ENCODE measurements at places on chromosomes 6 and 20. TPM values are rescaled to one million over a fixed set of nuclear protein-coding genes. Genes with fewer than 3 reads are reported as not detected.

GRCh38 chr6:52516943-52517342, 59.9 kb downstream of the TRAM2 start:
- no peak for DNase-seq

- DNase-seq, result no peak
These were observed 40.1 kb upstream of the AKIRIN2 start for GRCh38 chr6:87742106-87742505.

COL20A1 gene
- total RNA-seq, result 1.2 TPM

DNA sequence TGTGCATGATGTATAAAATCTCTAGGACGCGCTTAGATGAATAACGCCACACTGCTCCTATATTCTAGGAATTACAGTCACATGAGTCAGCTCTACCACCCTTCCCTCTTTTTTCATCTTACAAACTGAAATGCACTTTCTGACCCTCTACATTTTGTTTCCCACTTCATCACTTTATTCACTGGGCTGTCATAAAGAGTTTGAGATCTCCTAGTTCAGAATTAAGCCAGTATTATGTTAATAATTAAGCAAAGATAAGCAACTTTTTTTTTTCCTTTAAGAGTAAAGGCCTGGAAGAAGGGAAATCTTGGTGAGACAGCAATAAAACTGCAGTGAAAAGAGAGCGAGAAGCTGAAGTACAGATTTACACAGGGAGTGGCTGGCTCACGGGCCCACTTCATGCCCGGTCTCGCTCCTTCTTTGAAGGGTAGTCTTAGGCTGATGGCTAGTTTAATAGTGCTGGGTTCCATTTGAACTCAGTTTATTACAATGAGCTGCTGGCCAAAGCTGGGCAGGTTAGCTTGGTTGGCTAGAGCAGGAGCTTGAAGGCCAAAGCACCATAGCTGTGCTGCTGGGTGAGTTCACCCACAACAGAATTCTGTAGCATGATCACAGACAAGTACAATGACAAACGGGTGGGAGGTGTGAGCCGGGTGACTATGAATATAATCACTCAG, 110.6 kb downstream of the MAP7 start:
- DNase-seq, result no peak

DNA sequence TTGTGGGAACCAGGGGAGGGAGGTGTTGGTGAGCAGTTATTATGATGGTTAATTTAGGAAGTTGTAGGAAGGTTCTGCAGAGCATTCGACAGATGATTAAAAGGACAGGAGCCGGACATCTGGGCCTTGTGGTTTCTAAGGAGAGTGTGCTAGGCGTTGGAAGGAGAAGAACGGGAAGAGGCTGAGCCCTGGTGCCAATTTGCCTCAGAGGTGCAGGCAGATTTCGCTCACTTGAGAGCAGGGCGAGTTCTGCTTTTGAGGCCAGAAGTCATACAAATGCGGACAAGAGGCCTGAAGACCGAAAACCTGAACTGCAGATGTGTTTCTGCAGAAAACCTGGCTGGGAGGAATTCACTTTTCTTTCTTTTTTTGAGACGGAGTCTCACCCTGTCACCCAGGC, 30.5 kb upstream of the RPS6KA2 start:
- DNase-seq, result no peak

DNA sequence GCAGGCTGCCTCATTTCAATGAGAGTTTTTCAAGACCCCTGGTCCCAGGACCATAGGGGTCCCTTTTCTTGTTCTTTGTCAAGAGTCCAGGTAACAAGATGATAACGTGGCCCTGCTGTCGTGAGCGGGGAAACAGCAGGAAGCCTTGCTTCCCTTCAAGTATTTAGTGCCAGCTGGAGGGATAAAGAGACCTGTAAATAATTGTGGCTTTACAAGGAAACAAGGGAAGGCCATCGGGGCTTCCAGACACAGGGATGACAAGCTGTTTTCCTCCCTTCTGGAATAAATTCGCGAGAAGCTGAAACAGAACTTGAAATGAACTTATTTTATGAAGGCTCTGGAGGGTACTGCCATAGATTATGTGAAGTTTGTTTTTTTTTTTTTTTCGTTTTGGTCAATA, 163.2 kb downstream of the SYNDIG1 start:
- no peak for DNase-seq

DNA sequence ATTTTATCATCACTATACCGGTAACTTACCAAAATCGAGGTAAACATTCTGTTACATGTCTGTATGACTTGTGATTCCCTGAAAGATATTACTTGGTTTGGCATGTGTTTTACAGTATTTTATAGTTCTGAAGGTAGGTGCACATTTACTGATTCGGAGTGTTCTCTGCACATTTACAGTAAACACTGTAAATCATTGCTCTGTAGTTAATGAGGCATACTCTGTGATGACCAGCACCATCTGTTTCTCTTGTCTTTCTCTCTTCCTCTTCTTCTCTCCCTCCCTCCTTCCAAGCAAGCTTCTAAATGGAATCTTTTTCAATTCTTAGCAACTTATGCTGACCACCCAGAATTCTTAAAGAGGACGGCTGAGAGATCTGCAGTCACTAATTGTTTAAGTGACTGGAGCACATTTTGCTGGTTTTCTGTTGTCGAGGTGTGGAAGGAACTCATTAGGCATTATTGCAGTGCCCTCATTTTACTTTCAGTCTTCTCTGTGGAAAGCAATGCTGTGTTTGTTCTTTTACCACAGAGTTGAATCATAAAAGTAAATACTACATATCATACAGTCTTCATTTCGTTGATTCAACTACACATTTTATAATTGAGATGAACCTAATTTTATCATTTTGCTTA, 126.5 kb downstream of the UTRN start:
- DNase-seq, result no peak

DNA sequence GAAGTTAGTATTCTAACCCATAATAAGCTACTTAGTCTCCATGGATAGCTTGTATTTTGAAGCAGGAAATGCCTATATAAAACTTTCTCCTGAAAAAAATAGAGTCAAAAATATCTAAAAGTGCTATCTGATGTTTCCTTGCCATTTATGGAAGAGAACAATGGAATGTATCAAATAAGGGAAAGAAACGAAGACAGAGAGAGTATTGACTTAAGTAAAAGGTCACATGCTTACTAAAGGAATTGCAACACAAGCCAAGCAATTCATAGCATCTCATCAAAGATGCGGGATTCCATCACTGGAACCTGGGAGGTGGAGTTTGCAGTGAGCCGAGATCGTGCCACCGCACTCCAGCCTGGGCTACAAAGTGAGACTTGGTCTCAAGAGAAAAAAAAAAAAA, 112.9 kb upstream of the DTNBP1 start:
- DNase-seq, result no peak

GRCh38 chr6:48071833-48072232, 39.2 kb downstream of the PTCHD4 start:
- no peak for DNase-seq

DNA sequence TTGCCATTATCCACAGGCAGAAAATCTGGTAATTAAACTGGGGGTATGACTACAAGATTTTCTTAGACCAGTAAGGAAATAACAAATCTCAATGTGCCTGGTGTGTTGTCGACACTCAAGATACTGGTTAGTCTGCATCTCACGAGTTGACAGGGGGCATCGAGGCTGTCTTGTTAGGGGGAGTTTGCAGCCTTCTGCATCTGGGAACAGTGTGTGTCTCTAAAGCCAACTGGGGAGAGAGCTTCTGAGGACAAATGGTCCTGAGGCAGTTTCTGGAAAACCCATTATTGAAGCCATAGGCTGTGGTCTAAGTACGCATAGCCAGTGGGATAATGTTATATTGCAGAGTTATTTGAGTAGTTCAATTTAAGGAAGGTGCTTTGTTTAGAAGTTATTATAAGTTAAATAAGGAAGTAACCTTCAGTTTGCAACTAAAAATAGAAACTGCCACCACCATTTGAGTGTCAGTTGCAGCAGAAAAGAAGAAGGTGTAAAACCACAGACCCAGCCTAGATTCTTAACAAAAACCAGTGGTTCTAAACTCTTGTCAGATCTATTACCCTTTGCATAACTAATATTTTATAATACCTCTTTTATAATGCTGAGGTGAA, 15.4 kb upstream of the MAPK13 start:
- no peak for DNase-seq

DNA sequence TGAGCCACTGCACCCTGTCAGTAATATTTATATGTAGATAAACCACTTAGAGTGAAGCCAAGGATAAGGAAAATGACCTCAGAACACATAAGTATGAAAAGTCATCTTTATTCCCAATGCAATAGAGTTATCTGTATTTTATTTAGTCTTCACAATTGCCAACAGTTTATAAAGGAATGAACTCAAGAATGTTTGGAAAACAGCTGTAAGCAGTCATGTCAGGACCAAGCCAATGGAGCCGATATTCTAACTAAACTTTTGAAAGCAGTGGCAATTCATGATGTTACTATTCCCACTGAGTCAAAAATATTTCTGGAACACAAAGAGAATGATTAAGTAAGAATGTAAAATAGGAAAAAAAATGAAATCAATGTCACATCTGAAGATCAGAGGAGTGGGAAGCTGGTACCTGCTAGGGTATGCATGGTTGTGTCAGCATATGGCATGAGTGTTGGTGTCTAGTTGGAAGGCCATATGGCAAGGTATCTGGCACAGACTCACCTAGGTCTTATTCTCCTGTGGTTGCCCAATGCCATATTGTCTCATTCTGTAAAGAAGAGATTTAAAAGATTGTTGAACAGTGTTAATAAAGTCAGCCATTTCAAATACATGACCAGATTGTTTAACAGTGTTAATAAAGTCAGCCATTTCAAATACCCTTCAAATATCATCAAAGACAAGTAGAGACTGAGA, 118.2 kb downstream of the ADAT2 start:
- DNase-seq, result no peak

MLN gene
- total RNA-seq, result not detected

DNA sequence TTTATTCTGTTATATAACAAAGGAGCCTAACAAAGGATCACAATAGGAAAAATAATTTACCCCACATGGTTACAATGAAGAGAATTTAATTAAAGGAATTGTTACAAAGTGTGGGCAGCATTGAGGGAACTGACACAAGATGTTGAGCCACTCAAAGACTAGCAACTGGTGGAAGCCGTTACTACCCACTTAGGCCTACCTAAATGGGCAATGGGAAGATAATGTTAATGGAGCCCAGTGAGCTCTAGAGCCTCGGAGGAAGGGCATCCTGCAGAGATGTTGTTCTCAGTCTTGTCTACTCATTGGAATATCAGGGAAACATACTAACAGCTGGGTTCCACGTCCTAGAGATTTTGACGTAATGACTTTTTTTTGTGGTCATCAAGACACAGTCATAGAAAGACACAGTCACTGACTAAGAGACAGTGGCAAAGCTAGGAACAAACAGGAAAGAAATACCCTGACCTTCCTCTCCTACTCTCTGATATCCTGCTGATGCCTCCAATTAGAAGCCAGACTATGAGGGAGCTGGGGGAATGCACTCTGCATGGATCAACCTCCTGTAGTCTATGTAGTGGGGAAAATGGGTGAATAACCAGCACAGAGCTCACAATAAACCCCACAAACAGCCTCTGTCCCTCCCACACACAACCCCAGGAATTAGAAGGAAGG, 523.8 kb upstream of the FLRT3 start:
- DNase-seq, result no peak

DNA sequence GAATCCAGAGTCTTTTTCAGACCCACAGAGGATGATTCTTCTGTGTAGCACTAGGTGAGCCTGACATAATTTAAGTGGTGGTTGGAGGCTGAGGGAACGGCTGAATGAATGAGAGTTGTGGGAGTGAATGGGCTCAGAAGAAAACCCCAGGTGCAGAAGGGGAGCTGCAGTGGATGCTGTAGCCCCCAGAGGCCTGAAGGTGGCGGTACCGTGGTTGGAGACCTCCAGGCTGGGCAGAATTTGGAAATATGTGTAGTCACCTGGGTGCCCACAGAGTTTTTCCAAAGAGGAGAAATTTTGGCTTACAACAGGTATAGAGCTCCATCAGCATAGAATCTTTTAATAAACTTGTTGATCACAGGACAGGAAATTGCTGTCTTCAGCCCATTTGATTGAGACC, 6.5 kb upstream of the RAET1G start:
- DNase-seq, result no peak

GRCh38 chr20:24842918-24843715, 106.0 kb upstream of the CST7 start:
- no peak for DNase-seq

RING1 gene
- total RNA-seq, result 13.7 TPM

GPRC6A gene
- total RNA-seq, result 1.2 TPM
